Amygdala (tissue), 56 donors: ENCODE measurements at places on chromosomes 11 and 22.

GRCh38 chr11:13338019-13338426, 60.4 kb downstream of the BMAL1 start:
- DNase-seq, result no peak

DNA sequence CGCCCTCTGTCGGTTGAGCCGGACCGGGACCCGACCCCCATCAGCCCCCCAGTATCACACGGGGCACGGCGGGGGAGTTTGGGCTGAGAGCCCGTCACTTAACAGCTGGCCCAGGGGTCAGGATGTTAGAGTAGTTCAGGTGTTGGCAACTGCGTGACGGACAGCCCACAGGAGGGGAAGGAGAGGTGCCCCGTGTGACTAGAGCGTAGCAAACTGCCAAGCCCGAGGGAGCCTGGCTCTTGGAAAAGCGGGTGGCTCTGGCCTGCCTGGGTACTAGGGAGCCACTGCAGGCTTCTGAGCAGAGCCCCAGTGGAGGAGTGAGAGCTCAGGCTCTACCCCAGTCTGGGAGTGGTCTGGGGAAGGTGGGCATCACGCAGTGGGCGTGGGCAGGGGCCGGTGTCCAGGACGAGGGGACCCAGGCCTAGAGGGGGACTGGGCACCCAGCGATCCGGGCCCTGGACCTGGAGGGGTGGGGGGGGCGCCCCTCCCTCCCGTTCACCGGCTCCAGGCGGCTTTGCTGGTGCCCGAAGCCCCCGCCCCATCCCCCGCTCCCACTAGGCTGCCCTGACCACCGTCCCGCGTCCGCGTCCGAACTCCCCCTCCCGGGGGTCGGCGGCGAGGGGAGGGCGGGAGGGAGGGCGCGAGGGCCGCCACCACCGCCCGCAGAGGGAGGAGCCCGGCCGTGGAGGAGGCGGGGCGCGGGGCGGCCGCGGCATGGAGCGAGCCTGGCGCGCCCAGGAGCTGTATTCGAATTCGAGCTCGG, 24.4 kb downstream of the SHANK3 start:
- DNase-seq, result no peak

DNA sequence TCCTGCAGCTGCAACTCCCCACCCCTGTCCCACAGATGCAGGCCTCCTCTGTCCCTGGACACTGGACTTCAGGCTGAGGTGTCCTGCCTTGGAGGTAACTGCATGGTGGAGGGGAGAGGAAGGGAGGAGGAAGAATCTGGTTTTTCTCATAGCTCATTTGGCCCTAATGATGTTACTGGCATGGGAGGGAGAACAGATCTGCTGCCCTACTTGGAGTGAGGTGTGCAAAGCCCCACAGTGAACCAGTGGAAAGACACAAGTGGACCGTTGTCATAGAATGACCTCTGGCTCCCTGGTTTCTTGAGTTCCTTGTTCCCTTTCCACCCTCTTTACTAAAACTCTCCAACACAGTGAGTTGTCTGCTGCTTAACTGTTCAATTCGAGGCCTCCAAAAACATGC, 215.9 kb downstream of the BARX2 start:
- DNase-seq, result no peak

DNA sequence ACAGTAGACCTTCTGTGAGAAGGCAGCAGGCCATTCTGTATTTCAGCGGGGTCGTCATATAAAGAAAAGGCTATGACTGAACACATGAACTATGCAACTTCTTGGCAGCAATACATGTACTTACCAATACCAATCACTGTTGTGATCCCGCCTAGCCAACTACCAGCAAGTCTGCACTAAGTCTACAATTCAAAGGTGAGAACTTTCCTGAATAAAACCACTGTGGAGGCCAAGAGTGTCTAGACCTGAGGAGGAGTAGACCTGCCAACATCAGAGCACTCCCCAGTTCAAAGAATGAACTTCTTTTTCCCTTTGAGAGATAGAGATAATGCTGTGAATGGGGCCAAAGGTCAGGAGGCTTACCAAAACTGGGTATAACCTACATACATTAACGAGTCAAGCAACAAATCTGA, 108.2 kb downstream of the SIK3 start:
- no peak for DNase-seq

GRCh38 chr22:23268139-23268712, 87.9 kb downstream of the BCR start:
- DNase-seq, result no peak

GRCh38 chr22:46612904-46613605, 7.1 kb upstream of the GRAMD4 start:
- DNase-seq, result no peak

- no peak for DNase-seq
Observed at GRCh38 chr11:335779-336658, 15.4 kb upstream of the IFITM3 start.

GRCh38 chr22:27668828-27669797, 132.4 kb downstream of the MN1 start:
- no peak for DNase-seq

DNA sequence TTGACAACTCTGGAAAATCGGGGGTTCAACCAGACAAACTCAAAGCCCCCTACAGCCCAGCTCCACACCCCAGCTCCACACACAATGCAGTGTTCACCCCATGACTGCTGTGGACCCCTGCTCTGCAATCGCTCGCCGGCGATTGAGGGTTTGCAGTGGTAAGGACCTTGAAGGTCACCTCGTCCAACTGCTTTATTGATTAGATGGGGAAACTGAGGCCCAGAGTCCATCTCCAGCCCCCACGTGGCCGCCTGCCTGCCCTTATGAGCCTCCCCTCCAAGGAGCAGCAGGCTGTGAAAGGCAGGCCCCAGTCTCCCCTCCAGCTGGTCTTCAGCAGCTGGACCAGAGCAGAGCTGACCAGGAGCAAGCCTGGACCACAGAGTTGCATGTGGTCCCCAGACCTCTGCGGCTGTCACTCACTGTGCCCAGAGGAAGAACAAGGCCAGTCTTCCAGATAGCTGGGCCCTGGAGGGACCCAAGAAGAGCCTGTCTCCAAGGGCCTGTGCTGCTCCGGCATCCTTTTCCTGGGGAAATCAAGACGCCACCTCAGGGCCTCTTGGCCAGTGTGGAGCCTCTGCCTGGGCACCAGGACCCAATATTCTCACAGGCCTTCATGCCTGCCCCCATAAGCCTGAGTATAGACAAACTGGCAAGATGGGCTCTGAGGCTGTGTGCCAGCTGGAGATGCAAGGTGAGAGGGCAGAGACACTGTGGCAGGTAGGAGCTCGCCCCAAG, 8.8 kb upstream of the LINC01488 start:
- DNase-seq, result no peak

- DNase-seq, result no peak
Observed at GRCh38 chr11:44861849-44862557, 88.7 kb downstream of the TP53I11 start.

GRCh38 chr11:46252373-46252914, 25.0 kb upstream of the CREB3L1 start:
- no peak for DNase-seq

DNA sequence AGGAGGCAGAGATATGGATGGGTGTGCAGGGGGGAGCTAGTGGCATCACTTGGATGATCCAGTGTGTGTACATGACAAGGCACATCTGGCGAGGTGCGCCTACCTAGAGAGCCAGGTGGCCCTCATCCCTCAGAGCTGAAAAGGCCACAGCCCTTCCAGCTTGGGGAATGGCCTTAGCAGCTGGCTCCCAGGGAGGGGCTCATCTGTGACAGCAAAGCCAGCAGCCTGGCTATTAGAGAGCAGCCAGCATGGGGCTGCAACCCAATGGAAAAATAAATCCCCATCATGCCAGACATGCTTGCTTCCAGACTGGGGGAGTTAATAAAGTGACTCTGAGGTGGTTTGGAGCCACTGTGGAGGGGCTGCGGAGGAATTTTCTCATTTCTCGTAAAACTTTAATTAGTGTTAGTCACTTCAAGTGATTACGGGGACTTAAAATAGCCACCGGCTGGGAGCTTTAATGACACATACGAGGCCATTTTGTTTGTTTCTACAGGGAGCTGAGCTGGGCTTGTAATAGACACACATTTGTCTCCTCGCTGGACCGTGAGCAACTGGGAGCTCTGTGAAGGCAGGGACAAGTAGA, 111.2 kb upstream of the ALX4 start:
- no peak for DNase-seq

DNA sequence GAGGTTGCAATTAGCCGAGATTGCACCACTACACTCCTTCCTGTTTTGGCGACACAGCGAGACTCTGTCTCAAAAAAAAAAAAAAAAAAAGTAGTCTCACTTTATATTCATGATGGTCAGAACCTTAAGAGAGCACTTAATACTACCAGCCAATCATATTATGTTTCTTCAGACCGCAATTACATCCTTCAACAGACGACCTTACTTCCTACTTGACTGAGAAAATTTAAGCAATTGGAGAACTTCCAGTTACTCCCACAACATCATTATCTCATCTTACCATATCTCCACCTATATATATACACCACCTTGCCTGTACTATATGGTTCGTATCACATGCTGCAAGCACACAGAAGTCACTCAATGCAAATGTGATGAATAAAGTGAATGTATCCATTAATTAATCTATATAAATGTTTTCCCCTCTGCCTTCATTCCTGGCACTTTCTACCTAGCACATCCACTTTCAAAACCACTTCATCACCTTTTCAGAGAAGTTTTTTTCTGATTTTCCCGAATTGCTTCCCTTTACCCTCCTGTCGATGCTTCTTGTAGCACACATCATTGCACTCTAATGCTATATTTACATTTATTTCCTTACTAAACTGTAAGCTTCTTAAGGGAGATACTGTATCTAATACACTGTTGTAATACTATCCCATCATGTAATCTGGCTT, 13.8 kb downstream of the ATP5MG start:
- DNase-seq, result no peak

GRCh38 chr11:69447786-69448185, 33.7 kb upstream of the LINC01488 start:
- no peak for DNase-seq

GRCh38 chr11:128908391-128909246, 17.5 kb downstream of the KCNJ5 start:
- DNase-seq, result peak; percentile 18

GRCh38 chr11:47641600-47642098, 710 bp downstream of the MTCH2 start:
- DNase-seq, result no peak

DNA sequence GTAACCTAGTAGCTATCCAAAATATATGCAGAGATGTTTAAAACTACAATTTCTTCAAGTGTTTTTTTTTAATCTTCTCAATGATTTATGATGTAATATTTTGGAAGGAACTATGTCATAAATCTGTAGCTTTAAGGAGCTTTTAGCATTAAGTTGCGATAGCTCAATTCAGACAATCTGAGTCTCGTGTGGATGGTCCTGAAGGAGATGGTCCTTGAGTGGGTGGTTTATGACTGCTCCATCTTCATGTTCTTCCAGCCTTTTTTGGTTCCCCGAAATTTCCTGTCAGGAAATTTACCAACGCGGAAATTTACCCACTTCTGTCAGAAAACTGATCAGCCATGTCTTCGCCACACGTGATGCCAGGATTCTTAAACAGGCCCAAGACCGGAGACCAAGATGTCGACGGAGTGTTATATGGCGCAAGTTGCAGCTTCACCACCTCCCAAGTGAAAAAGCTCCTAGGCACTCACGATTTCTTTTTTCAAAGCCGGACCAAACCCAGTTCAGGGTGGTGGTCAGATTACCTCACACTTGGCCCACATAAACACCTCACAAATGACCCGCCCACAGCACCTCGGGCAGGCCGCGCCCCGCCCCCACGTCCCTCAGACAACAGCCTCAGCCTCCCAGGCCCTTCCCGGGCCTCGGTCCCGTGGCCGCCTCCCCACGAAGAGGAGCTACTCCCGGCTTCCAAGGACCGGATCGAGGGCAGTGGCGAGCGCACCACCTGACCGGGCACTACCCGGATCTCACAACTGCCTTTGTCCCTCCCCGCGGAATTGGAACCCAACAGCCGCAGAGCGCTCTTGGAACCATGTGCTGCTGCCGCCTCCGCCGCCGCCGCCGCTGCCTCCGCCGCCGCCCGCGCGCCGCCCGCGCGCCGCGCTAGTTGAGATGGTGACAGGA, at the start of gene MORC2:
MORC2 (minus strand) TSS at position 760 of the 909 bp plus-strand sequence. CDS start 885 bp downstream, outside the sequence.
- peak; percentile 54 for DNase-seq

DNA sequence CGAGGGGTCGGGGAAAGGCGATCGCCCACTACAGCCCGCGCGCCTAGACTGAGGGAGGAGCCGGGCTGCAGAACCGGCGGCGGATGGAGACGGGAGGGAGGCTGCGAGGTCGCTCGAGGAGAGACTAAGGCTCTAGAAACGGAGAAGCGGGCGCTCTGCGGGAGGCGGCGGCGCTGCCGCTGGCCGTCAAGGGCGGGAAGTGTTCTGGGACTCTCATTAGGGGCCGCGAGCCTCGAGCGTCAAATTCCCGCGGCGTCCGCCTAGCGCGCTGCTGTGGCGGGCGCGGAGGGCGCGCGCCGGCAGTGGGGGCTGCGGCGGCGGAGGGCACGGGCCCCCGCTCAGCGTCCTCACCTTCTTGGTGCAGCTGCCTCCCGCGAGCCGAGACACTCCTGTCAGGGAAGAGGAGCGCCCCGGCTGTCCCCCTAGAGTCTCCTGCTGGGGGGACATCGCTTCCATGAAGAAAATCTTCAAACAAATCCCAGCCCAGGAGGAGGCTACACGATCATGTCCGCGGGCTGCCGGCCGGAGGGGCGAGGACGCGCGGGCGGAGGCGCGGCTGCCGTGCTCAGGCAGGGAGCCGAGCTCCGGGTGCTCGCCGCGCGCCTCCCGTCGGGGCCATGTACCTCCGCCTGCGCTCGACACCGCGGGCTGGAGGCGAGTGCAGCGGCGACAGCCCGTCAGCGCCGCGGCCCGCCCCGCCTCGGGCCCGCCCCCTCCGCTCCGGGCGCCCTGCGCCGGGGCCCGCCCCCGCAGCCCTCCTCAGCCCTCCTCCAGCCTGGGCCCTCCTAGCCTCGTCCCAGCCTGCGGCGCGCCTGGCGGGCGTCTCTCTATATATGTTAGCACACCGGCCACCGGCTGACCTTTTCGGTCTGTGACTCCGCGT, at the start of gene ARHGAP20:
ARHGAP20 (minus strand) TSS at position 662 of the 883 bp plus-strand sequence; CDS start at position 456, 206 bp downstream.
- peak; percentile 67 for DNase-seq

DNA sequence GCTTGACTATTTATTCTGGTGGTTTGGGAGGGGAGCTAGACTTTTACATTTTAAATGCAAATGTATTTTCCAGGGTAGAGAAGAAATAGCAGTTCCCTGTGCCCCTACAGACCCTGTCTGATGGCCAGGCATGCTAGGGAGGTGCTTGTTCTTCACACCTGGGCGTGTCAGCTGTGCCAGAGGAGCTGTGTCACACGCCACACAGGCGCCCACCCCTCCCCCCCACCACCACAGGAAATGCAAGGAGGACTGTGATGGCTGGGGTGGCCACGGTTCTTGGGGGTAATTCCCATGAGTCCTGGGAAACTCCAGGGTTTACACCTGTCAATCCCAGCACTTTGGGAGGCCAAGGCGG, 82.2 kb downstream of the FLI1 start:
- no peak for DNase-seq

DNA sequence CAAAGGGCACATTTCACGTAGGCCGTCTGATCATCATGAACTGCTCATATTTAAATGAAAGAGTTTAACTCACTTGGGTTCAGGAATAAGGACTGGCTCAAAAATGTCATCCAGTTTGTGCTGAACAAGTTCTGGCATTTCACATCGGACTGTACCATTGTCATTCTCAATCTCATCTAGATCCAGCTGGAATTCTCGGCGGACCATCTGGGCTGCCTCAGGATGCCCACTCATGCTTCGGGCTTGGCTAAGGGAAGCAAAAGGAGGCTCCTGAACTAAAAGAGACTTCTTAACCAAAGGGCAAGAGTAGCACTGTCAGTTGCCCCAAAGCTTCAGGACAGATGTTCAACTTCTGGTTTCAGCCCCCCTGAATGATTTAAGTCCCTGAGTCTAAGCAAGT, 40.2 kb downstream of the F2 start:
- DNase-seq, result no peak
